Eye (tissue), 1 donor: ENCODE measurements at places on chromosomes 16 and 17.
A peak's percentile ranks its signal among the peaks of the same experiment; 100 is the strongest.

DNA sequence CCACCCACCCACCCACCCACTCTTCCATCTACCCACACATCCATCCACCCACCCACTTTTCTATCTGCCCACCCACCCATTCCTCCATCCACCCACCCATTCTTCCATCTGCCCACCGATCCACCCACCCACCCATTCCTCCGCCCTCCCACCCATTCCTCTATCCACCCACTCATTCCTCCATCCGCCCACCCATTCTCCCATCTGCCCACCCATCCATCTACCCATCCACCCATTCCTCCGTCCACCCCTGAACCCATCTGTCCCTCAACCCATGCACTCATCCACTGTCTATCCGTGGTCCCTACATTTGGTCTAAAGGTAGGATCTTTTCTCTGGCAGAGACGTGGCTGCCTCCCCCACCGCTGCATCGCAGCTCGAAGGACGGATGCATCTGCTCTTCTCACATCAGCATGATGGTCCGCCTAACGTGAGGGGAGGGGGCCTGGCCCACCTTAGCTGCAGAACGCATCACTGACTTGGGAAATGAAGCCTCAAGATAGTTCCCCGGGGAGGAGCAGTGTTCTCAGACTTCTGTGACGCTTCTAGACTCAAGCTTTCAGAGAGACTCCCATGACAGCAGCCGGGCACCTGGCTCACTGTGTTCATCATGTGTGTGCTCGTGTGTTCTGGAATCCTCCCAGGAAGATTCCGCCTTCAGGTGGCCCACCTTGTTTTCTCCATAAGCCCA is 17.2 kb upstream of the GSE1 start:
- peak; percentile 70 for DNase-seq

DNA sequence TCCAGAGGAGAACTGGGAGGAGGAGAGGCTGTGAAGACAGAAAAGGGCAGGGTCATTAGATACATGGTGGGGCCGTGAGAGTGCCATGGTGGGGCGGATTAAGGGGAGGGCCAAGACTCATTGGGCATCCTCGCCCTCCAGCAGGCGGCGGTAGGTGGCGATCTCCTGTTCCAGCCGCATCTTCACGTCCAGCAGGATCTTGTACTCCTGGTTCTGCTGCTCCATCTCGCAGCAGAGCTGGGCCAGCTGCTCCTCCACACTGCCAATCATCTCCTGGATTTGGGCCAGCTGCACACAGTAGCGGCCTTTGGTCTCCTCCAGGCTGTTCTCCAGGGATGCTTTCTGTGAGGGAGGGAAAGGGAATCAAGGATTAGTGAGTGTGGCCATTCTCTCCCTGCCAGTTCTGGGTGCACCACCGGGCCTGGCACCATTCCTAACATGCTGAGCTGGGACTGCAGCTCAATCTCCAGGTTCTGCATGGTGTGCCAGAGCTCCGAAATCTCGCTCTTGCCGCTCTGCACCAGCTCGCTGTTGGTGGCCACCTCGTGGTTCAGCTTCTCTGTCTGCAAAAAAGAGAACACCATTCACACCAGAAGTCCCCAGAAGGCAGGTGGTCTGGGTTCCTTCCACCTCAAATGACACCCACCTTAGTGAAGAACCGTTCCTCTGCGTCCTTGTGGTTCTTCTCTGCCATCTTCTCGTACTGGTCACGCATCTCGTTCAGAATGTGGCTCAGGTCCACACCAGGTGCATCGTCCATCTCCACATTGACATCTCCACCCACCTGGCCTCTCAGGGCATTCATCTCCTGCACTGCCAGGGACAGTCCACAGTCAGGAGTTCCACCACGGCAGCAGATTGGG is 129.0 kb downstream of the CCDC144A start:
- DNase-seq = no peak

- DNase-seq = no peak
These were observed 4.7 kb upstream of the BEAN1 start for GRCh38 chr16:66422366-66422765.

DNA sequence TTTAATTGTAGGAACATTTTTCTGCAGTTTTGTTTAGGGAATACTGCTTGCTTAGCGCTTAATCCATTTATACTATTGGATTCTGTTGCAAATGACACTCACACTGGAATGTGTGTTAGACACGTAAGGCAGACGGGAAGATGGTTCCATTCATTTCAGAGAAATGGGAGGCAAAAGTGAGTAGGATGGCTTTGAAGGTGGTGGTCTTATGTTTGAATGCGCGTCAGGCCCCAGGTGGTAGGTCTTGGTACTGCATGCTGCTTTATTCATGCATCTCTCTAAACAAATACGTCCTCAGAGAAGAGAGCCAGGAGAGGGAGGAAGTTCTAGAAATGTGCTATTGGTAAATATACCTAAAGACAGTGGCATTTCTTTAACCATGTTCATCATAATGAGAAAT is 997.6 kb upstream of the RBFOX1 start:
- DNase-seq = peak; percentile 45

GRCh38 chr17:13024526-13025257 is 6.9 kb upstream of the ELAC2 start:
- DNase-seq = peak; percentile 90

DNA sequence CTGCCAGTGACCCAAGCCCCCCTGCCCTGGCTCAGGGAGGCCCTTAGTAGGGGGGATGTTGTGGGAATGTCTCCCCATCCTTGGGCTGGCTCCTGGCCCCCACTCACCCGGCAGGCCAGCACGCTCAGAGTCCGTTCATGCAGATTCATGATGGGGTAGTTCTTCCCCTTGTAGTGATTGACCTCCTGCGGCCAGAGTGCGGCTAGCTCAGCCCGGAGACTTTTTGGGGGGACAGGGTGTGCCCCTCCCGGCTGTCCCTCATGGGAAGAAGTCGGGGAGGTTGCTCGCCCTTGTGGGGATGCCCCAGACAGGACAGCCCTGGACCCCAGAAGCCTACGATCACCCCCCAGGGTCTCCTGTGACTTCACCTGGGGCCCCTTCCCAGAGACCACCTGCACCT is 4.0 kb downstream of the NPB start:
- DNase-seq = no peak

- peak; percentile 60 for DNase-seq
These were observed 452.2 kb downstream of the KCNJ2 start for GRCh38 chr17:70621566-70621965.

DNA sequence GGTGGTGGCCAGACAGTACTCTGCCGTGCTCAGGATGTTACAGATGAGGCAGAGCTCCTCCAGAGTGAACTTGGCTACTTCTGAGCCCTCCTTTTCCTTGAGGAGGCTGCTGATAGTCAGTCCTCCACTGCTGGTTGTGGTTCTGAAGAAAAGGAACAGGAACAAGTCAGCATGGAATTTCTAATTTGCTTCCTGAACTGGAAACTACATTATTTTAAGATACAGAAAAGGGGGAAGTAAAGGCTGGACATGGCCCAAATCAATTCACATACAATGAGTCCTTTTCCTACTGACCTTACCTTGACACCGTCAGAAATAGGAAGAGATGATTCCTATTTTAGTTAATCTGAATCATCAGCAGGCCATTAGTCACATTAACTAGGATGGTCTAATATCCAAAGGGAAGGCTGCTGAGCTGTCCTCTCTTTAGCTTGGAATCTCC is 154.2 kb downstream of the VPS53 start:
- DNase-seq = no peak

- peak; percentile 59 for DNase-seq
These were observed 8.5 kb downstream of the TIMM22 start for GRCh38 chr17:1005361-1005946.

- DNase-seq = no peak
These were observed 204.8 kb downstream of the MSI2 start for GRCh38 chr17:57461082-57461481.

DNA sequence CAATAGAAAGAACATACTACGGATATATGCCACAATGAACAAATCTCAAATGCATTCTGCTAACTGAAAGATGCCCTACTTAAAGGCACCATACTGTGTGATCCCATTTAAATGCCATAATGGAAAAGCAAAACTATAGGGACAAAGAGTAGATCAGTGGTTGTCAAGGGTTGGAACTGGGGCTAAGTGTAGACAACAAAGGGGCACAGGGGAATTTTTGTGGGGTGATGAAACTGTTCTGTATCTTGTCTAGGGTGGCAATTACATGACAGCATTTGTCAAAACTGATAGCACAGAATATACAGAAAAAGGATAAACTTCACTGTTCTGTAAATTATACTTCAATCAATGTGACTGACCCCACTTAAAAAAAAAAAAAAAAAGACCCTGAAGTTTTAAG is 17.7 kb downstream of the GFOD2 start:
- DNase-seq = peak; percentile 17

GRCh38 chr17:28982131-28982793 is 23.6 kb downstream of the SEZ6 start:
- no peak for DNase-seq

DNA sequence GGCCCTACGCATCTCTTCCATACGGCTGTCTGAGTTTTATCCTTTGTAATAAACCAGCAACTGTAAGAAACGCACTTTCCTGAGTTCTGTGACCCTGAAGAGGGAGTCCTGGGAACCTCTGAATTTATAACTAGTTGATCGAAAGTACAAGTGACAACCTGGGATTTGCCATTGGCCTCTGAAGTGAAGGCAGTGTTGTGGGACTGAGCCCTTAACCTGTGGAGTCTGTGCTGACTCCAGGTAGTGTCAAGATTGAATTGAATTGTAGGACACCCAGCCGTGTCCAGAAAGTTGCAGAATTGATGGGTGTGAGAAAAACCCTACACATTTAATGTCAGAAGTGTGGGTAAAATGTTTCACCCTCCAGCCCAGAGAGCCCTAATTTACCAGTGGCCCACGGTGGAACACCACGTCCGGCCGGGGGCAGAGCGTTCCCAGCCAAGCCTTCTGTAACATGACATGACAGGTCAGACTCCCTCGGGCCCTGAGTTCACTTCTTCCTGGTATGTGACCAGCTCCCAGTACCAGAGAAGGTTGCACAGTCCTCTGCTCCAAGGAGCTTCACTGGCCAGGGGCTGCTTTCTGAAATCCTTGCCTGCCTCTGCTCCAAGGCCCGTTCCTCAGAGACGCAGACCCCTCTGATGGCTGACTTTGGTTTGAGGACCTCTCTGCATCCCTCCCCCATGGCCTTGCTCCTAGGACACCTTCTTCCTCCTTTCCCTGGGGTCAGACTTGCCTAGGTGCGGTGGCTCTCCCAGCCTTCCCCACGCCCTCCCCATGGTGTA is 1.5 kb downstream of the GAA start:
- DNase-seq = peak; percentile 73

GRCh38 chr16:5386989-5387388 is 289.4 kb upstream of the EEF2KMT start:
- no peak for DNase-seq

DNA sequence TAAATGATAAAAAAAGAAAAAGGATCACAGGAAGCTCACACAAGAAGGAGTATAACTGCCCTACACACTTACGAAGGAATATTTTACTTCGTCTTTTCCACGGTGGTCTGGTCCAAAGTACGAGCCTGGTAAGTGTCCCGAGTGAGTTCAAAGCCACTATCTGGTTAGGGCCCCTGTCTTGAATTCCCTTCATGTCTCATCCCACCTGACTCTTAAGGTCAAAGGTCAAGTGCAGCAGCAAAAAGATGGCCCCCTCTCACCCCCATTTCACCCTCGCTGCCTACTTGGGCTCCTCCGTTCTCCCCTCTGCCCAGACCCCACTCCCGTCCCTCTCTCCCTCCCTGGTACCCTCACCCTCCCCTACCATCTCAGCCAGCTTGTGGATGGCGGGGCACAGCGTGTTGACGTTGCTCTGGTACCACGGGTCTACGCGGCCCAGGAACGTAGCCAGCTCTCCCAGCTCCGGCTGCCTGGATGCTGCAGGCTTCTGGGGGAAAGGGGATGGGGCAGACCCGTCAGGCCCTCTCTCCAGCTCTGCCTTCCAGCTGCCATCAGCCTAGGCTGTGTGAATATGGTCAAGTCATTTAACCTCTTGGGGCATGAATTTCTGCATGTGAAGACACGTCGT is 27.8 kb upstream of the MFSD6L start:
- no peak for DNase-seq

DNA sequence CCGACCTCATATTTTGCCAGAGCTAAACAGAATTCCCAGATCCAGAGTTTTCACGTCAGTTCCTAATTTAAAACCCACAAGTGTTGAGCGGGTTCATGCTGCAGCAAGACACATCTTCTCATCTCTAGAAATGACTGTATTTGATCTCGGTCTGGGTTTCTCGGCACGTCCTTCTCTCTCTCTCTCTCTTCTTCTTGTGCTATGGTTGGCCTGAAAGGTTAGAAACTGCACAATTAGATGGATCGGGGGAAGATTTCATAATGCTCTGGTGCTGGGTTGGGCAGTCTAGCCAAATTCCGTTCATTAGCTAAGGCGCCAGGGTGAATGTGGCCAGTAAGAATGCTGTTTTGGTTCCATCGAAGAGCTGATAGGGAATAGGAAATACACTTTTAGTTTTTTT is 158.9 kb upstream of the NOG start:
- DNase-seq = no peak

GRCh38 chr16:87076331-87076949 is 240.8 kb downstream of the C16orf95 start:
- no peak for DNase-seq

DNA sequence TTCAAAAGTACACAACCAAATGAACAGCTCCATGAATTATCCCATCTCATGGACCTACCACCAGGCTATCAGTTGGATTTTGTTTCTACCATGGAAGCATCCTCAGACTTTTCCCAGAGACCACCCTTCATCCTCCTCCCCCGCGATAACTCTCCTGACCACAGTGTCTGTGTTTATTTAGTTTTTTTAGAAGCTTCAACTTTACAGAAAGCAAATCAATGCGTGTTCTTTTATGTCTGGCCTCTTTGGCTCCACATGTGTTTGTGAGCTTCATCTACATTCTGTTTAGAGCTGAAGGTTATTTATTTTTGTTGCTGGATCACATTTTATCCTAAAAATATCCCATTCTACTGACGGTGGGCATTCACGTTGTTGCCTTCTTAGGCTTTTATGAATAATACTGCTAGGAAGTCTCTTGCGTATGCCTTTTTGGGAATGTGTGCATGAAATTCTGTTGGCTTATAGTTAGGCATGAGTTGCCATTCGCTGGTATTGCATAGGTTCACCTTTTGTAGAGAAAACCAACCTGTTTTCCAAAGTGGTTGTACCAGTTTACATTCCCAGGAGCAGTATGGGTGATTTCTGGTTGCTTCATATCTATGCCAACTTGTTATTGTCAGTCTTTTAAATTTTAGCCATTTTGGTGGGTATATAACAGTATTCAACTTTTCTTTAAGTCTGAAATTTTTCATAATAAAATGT is 83.0 kb downstream of the CMIP start:
- no peak for DNase-seq

GRCh38 chr16:2482249-2482648 is 7.3 kb downstream of the TBC1D24 start:
- DNase-seq = no peak

DNA sequence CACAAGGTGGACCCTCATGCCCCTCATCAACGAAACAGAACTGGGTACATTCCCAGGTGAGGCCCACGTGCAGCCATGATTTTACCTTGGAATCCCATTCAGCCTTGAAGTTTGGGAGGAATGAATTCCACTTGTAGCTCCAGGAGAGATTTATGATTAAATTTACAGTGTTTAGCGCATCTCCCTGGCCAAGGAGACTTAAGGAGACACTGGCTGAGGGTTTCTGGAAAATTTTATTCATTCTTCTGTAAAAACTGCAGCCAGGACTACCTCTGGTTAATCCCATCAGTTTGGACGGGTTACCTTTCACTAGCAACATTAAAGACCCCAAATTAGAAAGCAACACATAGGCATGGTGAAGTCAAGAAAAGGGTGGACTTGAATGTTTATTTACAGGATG is 87.2 kb upstream of the SMURF2 start:
- DNase-seq = no peak

- no peak for DNase-seq
These were observed 112.3 kb upstream of the CLEC3A start for GRCh38 chr16:77910021-77910420.

- DNase-seq = no peak
These were observed 219.2 kb upstream of the CDH5 start for GRCh38 chr16:66147291-66147690.
